ENCODE measurements at places on chromosomes 4 and X. TPM values are rescaled to one million over a fixed set of nuclear protein-coding genes. Genes with fewer than 3 reads are reported as not detected.

HSFX2 gene
- total RNA-seq, result not detected

PASD1 gene
- total RNA-seq, result not detected

STK32B gene
- 4.9 TPM for total RNA-seq

WDR17 gene
- total RNA-seq, result 3.9 TPM

MID2 gene
- total RNA-seq, result 8.8 TPM

MID1 gene
- 4.9 TPM for total RNA-seq

GEMIN8 gene
- 34.9 TPM for total RNA-seq

GAGE2A gene
- not detected for total RNA-seq

HERC6 gene
- total RNA-seq, result 2.3 TPM

CCDC120 gene
- total RNA-seq, result 6.5 TPM

MSX1 gene
- total RNA-seq, result 7.6 TPM

NKX6-1 gene
- 5.7 TPM for total RNA-seq

IL21 gene
- not detected for total RNA-seq

PAGE5 gene
- total RNA-seq, result not detected

FGB gene
- not detected for total RNA-seq

RAB41 gene
- not detected for total RNA-seq

MAGEC2 gene
- not detected for total RNA-seq

GIMD1 gene
- total RNA-seq, result not detected

SH3BGRL gene
- 65.1 TPM for total RNA-seq

CYP2U1 gene
- 7.6 TPM for total RNA-seq

NHSL2 gene
- 1.6 TPM for total RNA-seq

Measured in body of pancreas (tissue), 4 donors.